ENCODE measurements at places on chromosomes 12 and 14.
A peak's percentile ranks its signal among the peaks of the same experiment; 100 is the strongest.

DNA sequence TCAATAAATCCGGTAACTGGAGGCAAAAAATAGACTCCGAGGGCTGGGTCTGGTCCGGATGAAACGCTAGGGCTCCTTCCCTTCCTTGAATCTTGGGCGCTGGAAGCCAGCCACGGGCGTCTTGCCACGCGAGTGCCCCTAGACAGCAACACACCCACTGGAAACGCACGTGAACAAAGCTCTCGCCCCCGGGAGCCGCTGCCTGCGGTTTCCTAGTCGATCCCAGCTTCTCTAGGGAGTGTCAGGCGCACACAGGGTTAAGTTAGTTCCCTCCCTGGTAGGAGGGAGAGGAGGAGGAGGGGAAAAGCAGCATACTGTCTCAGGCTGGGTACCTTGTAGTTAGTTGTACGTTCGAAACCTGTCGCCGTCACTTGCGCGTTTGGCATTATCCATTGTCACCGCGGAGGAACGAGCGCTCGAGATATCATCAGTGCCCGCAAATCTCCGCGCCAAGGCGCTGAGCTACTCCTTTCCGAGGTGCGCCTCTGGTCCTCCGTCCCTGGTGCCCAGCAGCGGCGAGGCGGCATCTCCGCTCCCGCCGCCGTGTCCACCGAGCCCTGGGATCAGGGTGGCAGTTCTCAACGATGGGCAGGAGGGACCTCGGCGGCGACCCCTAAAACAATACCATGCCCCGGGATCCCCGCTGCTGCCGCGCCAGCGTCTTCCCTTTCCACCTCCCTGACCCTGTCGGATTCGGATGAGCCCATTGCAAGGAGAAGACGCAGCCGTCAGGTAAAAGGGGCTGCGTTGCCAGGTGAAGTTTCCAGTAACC is at the start of gene FLRT2:
FLRT2 (plus strand) TSS at position 342 of the 772 bp plus-strand sequence. CDS start 91,371 bp downstream, outside the sequence.
- DNase-seq = peak; percentile 14

DNA sequence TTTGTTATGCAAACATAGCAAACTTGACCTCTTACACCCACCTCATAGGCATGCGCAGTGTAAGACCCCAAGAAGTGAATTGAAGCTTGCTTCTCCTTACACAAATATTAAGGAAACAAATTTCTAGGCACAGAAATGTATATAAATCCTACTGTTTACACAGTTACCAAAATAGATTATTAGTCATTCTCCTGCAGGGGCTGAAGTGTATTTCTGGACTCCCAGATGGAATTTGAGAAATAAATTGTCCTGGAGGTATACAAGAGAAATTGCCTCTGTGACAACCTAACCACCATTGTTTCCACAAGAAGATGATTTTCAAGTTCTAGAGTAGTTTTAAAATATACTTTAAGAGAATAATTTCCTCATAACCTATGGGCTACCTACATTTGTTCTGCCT is 656.0 kb upstream of the MDGA2 start:
- no peak for DNase-seq

GRCh38 chr12:42981379-42981778 is 391.8 kb upstream of the PRICKLE1 start:
- peak; percentile 31 for DNase-seq

DNA sequence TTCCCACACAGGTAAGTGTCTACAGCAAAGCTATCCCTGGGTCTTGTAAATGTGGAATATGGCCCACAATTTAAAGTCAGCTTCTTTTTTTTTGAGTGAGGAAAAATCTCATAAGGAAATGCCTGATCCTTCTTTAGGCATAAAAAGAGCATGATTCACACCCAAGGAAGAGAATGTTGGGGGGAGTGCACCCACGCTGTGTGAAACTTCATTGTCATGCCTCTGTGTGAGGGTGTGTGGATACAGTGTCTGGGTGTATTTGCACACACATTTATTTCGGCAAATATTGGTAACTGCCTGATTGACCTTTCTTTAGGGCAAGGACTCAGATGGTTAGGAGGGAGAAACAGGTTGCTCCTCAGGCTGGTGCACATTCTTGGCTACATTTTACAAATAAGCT is 196.8 kb upstream of the STXBP6 start:
- DNase-seq = no peak

GRCh38 chr14:64912261-64912660 is 2.0 kb upstream of the CHURC1 start:
- no peak for DNase-seq

DNA sequence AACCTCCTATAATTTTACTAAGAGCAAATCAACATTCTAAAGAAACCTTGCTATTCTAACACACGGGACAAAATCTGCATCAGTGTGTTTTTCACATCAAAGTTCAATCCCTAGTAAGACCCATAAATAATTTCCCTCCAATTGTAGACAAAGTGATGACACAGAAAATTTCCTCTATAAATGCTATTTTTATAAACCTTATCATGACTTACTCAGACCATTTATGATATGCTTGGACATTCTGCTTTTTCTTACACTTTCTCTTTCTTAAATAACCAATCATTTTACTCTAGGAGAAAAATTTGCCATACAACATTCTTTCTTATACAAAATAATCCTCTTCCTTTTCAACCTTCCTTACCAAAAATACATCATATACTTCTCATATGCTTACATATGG is 67.0 kb downstream of the SDR9C7 start:
- DNase-seq = no peak

GRCh38 chr14:105489542-105490266 is 1.3 kb upstream of the TEDC1 start:
- peak; percentile 89 for DNase-seq

- DNase-seq = no peak
Measured at GRCh38 chr12:110266980-110267620, 13.9 kb upstream of the ATP2A2 start.

DNA sequence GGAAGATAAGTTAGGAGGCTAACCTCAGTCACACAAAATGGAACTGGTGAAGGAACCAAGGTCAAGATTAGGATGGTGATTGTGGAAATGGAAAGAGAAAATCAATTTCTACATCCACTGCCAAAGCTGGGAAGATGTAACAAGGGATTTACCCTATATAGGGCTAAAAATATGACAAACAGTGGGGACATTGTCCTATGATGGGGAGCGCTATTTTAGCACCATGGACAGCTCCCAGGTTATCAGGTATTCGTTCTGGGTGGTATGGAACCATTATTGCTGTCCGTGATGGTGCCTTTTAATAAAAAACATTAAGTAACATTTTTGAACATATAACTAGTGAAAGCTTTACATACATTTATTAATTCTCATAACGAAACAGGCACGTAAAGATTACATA is 124.0 kb downstream of the NDUFA12 start:
- no peak for DNase-seq

GRCh38 chr14:24403294-24403998 is 4.6 kb downstream of the NYNRIN start:
- no peak for DNase-seq

DNA sequence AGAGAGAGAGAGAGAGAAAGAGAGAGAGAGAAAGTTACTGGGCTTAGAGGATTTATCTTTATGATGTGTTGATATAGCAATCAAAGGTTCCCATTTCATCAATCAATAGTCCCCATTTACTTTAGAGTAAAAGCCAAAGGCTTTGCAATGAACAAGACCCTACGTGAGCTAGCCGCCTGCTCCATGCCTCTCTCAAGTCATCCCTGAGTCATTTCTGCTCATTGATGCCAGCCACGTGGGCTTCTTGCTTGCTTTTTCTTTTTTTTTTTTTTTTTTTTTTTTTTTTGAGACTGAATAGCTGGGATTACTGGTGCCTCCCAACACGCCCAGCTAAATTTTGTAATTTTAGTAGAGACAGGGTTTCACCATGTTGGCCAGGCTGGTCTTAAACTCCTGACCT is 70.9 kb downstream of the GPR135 start:
- DNase-seq = no peak

- DNase-seq = no peak
Measured at GRCh38 chr12:124804011-124804621, 59.5 kb downstream of the SCARB1 start.

DNA sequence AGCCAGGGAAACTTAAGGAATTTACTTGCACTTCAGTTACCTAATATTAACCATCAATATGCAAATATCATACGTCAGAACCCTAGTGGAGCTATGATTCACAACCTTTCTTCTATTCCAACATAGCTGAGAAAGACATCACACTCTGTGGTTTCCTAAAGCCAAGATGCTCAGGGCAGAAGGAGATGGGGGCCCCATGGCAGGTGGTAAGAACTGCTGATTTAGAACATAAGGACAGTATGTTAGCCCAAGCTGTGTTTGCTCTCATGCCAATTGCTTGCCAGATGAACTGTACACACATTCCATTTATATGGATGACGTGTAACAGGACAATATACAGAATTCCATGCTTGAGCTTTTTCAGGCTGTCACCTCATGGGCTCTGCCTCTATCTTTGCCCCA is 34.6 kb downstream of the HECTD4 start:
- DNase-seq = peak; percentile 25

- DNase-seq = peak; percentile 49
Measured at GRCh38 chr12:43835656-43836474, at the start of gene TMEM117. TSS of gene TMEM117 (plus strand) at chr12:43836081.

- DNase-seq = no peak
Measured at GRCh38 chr12:108814462-108815211, 42.7 kb downstream of the SSH1 start.

All from kidney glomerular epithelial cell (primary cell).